ENCODE measurements at places on chromosomes 4 and X.

GRCh38 chrX:82742351-82742750 is 765.7 kb upstream of the POU3F4 start:
- no peaks in the 10 kb centered on the region for H3K36me3 ChIP-seq
- DNase-seq, result no peak
- H3K27me3 ChIP-seq, result no peaks in the 10 kb centered on the region

- no peak overlapping the region for H3K4me3 ChIP-seq
- no peaks in the 10 kb centered on the region for H3K36me3 ChIP-seq
- peak overlapping the region; percentile 23 for H3K27ac ChIP-seq
- peaks cover 2% of the 10 kb centered on the region for H3K4me1 ChIP-seq
- DNase-seq, result peak; percentile 99
These were observed 58.0 kb downstream of the ENPEP start for GRCh38 chr4:110533940-110534339.

GRCh38 chr4:14241574-14241973 is 614.0 kb upstream of the BOD1L1 start:
- no peaks in the 10 kb centered on the region for H3K36me3 ChIP-seq
- no peak overlapping the region for H3K4me3 ChIP-seq
- H3K4me1 ChIP-seq, result no peaks in the 10 kb centered on the region
- H3K27ac ChIP-seq, result no peak overlapping the region

DNA sequence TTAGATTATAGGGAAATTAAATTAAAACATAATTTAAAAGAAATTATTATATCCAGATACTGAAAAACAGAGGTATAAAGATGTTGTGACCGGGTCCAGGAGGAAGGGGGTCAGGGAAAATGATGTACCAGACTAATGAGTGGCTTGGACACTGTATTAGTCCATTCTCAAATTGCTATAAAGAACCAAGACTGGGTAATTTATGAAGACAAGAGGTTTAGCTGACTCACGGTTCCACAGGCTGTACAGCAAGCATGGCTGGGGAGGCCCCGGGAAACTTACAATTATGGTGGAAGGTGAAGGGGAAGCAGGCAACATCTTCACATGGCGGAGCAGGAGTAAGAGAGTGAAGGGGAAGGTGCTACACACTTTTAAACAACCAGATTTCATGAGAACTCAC is 3.4 kb upstream of the FAM9B start:
- H3K27me3 ChIP-seq, result no peaks in the 10 kb centered on the region
- DNase-seq, result no peak
- H3K4me1 ChIP-seq, result no peaks in the 10 kb centered on the region
- H3K36me3 ChIP-seq, result no peaks in the 10 kb centered on the region

GRCh38 chr4:14701389-14701788 is 300.9 kb upstream of the CPEB2 start:
- no peaks in the 10 kb centered on the region for H3K4me1 ChIP-seq
- no peak overlapping the region for H3K27ac ChIP-seq
- H3K36me3 ChIP-seq, result no peaks in the 10 kb centered on the region
- no peak overlapping the region for H3K4me3 ChIP-seq
- no peak for DNase-seq

- H3K27me3 ChIP-seq, result no peaks in the 10 kb centered on the region
- H3K36me3 ChIP-seq, result no peaks in the 10 kb centered on the region
- no peaks in the 10 kb centered on the region for H3K4me1 ChIP-seq
- no peak overlapping the region for H3K27ac ChIP-seq
- no peak overlapping the region for H3K4me3 ChIP-seq
These were observed 148.3 kb downstream of the BANK1 start for GRCh38 chr4:101938836-101939235.

DNA sequence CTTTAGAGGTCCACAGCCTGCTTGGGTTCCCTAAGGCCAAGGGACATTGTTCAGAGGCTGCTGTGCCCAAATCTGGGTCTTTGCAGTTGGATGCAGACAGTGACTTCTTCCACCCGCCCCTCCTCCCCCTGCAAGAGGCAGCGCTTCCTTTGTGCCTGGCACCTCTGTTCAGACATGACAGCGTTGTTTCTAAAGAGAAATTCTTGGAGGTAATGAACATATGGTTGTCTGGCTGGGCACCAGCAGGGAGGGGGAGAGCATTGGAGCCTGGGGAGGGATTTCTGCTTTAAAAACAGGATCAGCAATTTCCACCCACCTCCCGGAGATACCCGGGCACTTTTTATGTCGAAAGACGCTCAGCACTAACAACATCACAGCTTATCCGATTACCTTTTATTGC is 51.5 kb downstream of the PSAPL1 start:
- no peaks in the 10 kb centered on the region for H3K4me1 ChIP-seq
- no peaks in the 10 kb centered on the region for H3K36me3 ChIP-seq
- DNase-seq, result no peak
- H3K27ac ChIP-seq, result no peak overlapping the region

DNA sequence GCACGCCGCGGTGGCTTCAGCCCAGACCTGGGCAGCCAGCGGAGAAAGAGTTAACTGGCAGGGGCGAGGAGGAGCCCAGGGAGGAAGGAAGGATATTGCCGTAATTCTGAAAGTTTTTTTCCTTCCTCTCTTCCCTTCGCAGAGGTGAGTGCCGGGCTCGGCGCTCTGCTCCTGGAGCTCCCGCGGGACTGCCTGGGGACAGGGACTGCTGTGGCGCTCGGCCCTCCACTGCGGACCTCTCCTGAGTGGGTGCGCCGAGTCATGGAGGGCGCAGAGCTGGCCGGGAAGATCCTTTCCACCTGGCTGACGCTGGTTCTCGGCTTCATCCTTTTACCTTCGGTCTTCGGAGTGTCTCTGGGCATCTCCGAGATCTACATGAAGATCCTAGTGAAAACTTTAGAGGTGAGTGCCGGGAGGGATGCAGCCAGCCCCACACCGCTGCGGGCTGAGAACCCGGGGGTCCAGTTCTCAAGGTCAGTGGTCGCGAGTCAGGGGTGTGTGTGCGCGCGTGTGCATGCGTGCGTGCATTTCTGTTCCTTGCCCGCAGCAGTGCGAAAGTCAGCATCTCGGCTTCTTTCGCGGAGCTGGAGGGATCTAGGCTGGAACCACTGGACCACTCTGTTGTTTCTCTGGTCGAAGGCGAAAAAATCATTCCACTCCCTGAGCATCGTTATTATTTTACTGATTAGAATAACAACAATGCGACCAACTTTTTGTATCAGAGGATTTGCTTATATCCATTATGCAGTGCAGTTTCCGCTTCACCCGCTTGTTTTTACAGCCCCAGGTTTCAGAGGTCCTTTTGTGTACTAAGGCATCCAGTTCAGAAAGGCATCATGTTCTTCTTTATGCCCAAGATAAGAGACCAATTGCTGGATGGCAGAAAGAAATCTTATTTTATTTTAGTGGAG is 709 bp downstream of the GPAT3 start:
- peak overlapping the region; percentile 97 for H3K4me3 ChIP-seq
- H3K4me1 ChIP-seq, result peaks cover 8% of the 10 kb centered on the region
- H3K27me3 ChIP-seq, result peaks cover 12% of the 10 kb centered on the region
- peak overlapping the region; percentile 82 for H3K27ac ChIP-seq
- H3K36me3 ChIP-seq, result no peaks in the 10 kb centered on the region

DNA sequence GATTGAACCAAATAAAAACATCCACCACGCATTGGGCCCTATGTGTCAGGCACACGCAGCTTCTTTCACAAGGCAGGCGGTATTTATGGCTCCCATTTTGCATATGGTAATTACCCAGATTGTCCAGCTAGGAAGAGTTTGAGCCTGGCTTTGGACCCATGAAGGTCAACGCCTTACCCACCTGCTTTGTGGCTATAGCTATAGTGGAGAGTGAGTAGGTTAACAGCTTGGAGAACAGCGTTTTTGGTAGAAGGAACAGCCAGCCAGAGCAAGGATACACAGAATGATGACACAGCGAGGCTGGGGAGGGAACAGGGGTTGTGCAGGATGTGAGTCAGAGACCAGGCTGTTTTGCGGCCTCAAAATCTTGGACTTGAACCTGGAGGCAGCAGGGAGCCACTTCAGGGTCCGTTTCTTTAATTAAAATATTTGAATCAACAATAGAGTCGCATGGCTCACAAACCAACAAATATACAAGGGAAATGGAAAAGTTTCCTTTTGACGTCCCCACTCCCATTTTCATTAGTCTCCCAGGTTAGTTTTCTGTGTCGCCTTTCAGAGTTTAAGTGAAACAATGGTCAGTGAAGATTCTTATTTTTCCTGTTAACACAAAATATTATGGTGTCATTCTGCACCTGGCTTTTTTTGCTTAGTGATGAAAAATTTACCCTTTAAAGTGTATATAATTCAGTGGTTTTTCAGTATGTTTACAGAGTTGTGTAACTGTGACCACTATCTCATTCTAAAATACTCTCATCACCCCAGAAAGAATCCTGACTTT is 118.2 kb upstream of the STX18 start:
- H3K27me3 ChIP-seq, result no peaks in the 10 kb centered on the region
- peaks cover 8% of the 10 kb centered on the region for H3K4me1 ChIP-seq
- no peak overlapping the region for H3K4me3 ChIP-seq
- peak; percentile 88 for DNase-seq
- H3K27ac ChIP-seq, result peak overlapping the region; percentile 64

DNA sequence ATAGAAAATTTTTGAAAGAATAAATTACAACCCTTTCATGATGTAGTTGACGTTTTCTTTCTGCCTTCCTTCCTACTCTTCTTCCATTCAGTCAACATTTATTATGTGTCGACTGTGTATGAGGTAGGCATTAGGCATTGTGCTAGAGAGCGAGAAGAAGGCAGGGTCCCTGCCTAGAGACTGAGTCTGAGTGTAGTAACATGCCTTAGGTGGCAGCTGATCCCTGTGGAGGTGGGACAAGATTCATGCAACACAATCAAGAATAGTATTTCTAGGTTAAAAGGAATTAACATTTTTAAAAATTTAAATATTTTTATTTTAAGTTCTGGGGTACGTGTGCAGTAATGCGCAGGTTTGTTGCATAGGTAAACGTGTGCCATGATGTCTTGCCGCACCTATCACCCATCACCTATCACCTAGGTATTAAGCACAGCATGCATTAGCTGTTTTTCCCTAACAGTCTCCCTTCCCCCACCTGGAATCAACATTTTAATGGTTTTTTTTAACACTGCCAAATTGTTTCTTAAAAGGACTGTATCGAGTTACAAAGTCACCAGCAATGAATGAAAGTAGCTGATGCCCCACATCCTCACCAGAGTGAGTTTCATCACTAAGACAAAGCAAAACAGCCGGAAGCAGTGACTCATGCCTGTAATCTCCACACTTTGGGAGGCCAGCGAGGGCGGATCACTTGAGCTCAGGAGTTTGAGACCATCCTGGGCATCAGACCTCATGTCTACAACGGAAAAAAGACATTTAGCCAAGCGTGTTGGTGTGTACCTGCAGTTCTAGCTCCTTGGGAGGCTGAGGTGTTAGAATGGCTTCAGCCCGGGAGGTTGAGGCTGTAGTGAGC is 84.0 kb downstream of the WWC2 start:
- H3K36me3 ChIP-seq, result no peaks in the 10 kb centered on the region
- peak; percentile 94 for DNase-seq
- H3K27me3 ChIP-seq, result no peaks in the 10 kb centered on the region
- no peak overlapping the region for H3K27ac ChIP-seq
- H3K4me1 ChIP-seq, result no peaks in the 10 kb centered on the region
- no peak overlapping the region for H3K4me3 ChIP-seq

- no peaks in the 10 kb centered on the region for H3K27me3 ChIP-seq
- no peaks in the 10 kb centered on the region for H3K4me1 ChIP-seq
- no peak for DNase-seq
- H3K4me3 ChIP-seq, result no peak overlapping the region
- no peak overlapping the region for H3K27ac ChIP-seq
These were observed 65.4 kb downstream of the SOX3 start for GRCh38 chrX:140439476-140439875.

DNA sequence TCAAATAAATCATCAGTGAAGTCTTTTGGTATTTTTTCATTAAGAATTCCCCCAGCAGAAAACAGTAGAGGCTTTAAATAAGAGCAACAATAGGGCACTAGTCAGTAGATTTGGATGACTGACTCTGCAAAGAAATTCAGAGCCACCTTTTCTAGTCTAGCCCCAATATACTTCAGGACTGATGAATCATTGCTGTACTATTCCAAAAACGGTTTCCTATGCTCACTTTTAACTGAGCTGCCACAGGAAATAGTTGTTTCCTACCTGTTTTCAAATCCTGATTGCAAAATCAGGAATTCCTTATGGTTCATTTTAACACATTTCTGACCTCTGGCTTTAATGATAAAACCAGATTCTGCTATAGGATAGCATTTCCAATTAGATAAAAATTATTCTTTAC is 171.6 kb downstream of the NR3C2 start:
- DNase-seq, result peak; percentile 29
- no peaks in the 10 kb centered on the region for H3K27me3 ChIP-seq
- no peaks in the 10 kb centered on the region for H3K36me3 ChIP-seq
- H3K4me1 ChIP-seq, result no peaks in the 10 kb centered on the region

DNA sequence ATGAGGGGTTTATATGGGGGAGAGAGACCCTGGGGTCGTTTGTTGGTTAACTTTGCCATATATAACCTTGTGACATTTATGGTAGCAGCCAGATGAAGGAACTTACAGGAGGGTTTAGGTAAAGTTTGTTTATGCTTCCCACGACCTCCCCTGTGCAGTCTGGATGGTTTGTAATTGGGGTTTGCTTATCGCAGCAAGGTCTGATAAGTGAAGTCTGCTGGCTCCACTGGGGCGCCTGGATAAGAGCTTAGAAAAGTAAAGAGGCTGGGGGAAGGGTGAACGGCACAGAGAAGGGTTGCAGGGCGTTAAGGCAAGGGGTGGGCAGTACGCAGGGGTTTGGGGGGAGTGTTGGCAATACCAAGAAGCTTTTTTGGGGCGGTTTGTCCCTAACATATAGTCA is 98.7 kb downstream of the KDM6A start:
- H3K36me3 ChIP-seq, result no peaks in the 10 kb centered on the region
- H3K27ac ChIP-seq, result no peak overlapping the region
- no peaks in the 10 kb centered on the region for H3K27me3 ChIP-seq
- DNase-seq, result no peak
- no peak overlapping the region for H3K4me3 ChIP-seq
- H3K4me1 ChIP-seq, result no peaks in the 10 kb centered on the region

- no peaks in the 10 kb centered on the region for H3K27me3 ChIP-seq
- H3K4me1 ChIP-seq, result peaks cover 5% of the 10 kb centered on the region
- peak; percentile 30 for DNase-seq
- H3K27ac ChIP-seq, result no peak overlapping the region
- no peaks in the 10 kb centered on the region for H3K36me3 ChIP-seq
- H3K4me3 ChIP-seq, result peak overlapping the region; percentile 62
These were observed 112.7 kb downstream of the DHX15 start for GRCh38 chr4:24471486-24472160.

DNA sequence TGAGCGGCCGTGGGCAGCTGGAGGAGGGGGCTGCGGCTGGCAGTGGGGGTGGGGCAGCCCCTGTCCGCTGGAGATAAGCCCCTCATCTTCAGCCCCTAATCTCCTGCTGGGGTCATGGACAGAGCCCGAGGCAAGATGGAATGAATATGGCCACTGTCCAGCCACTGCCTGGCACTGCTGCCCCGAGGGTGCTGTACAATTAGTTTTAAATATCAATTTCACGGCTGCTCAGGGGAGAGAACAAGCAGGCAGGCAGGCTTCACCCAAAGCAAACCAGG is 64.1 kb upstream of the NKX1-1 start:
- H3K27me3 ChIP-seq, result peaks cover 10% of the 10 kb centered on the region
- no peak overlapping the region for H3K4me3 ChIP-seq
- no peak overlapping the region for H3K27ac ChIP-seq
- H3K4me1 ChIP-seq, result no peaks in the 10 kb centered on the region
- DNase-seq, result no peak

GRCh38 chrX:9465380-9466123 is 694 bp downstream of the TBL1X start:
- peak overlapping the region; percentile 67 for H3K4me3 ChIP-seq
- H3K27me3 ChIP-seq, result no peaks in the 10 kb centered on the region
- peak overlapping the region; percentile 57 for H3K27ac ChIP-seq
- H3K36me3 ChIP-seq, result no peaks in the 10 kb centered on the region
- peak; percentile 10 for DNase-seq

Measured in fibroblast of lung (primary cell).